ENCODE measurements at places on chromosomes 2 and 18.
A peak's percentile ranks its signal among the peaks of the same experiment; 100 is the strongest.

GRCh38 chr18:31079973-31080372, 22.2 kb downstream of the DSC2 start:
- DNase-seq: no peak
- no peak overlapping the region for H3K27ac ChIP-seq
- no peaks in the 10 kb centered on the region for H3K27me3 ChIP-seq

GRCh38 chr2:109351164-109351756, 222.3 kb downstream of the SH3RF3 start:
- no peak overlapping the region for H3K27ac ChIP-seq
- no peak for DNase-seq
- H3K4me1 ChIP-seq: peaks cover 42% of the 10 kb centered on the region
- no peak overlapping the region for H3K4me3 ChIP-seq
- no peaks in the 10 kb centered on the region for H3K36me3 ChIP-seq

DNA sequence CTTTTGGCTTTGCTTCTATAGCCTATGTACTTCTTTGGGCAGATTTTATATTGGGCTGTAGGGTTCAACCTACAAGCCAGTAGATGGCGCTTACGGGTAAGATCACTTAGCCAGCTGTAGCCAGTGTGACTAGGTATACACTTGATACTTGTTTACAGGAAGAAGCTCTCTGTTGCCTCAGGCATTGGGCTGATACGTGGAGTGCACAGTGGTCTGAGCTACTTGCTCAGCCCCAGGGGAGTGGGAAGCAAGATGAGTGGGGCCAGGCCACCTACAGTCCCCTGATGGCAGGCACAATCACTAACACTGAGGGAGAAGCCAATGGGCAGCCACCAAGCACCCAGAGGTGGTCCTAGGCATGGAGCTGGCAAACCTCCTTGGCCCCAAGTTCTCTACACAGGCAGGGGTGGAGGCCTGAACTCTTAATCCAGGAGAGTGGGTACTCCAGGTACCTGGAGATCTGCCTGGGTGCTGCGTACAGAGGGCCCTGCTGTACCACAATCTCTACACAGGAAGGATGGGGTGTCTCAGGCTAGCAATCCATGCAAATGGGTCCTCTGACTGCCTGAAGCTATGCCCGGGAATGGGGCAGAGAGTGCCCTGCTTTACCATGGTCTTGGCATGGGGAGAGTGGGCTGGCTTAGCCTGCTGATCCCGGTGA, 122.2 kb downstream of the NCOA1 start:
- peak overlapping the region; percentile 75 for H3K27ac ChIP-seq
- H3K4me3 ChIP-seq: no peak overlapping the region
- peaks cover 4% of the 10 kb centered on the region for H3K4me1 ChIP-seq
- DNase-seq: peak; percentile 65
- H3K36me3 ChIP-seq: no peaks in the 10 kb centered on the region

DNA sequence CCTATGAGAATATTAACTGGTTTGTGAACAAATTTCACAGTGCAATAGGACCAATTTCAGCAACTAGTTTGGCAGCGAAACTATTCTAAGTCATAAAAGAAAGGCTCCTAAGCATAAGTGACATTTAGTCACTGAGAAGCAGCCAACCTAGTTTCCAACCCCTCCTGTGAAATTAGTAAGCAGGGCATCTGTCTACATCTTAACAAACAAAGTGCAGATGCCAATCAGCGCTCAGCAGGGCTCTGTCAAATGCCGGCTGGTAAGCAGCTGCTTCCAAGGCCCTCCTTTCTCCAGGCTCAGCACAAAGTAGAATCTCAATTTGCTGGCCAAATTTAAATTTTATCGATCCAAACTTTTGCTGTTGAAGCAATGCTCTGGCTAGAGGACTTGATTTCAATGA, 124.7 kb downstream of the ICOS start:
- no peak for DNase-seq
- H3K27ac ChIP-seq: no peak overlapping the region
- no peak overlapping the region for H3K4me3 ChIP-seq
- H3K27me3 ChIP-seq: peaks cover 2% of the 10 kb centered on the region
- no peaks in the 10 kb centered on the region for H3K36me3 ChIP-seq

DNA sequence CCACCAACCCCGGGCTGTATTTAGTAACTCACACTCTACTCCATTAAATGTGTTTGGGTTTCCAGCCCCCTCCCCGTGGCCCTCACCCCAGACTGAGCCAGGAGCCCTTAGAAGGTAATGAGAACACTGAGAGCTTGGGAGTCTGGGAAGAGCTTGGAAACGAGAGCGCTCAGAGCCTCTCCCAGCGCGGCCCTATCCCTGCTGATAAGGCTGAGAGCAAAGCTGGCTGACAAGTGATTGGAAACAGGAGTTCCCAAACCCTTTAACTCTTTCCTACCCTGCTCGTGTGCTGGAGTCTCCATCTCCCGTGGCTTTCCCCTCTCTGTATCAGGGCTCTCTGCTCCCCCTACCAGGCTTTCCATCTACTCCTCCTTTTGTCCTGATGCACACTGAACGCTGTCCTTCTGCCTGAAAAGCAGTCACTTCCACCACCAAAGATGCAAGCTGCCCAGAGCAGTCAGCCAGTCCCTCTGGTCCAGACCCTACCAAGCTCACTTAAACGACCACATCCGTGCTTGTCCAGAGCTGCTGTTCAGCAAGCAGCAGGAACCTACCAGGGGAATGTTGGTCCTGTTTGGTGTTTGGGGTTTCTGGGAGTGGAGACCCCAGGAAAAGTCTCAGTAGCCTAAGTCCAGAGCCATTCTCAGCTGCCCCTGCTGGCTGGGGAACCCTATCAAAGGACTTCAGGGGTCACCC, 100.0 kb upstream of the PKDCC start:
- no peak for DNase-seq
- no peaks in the 10 kb centered on the region for H3K4me1 ChIP-seq
- H3K4me3 ChIP-seq: no peak overlapping the region
- H3K27me3 ChIP-seq: peaks cover 15% of the 10 kb centered on the region

- H3K27me3 ChIP-seq: peaks cover 6% of the 10 kb centered on the region
- peaks cover 14% of the 10 kb centered on the region for H3K36me3 ChIP-seq
- DNase-seq: peak; percentile 53
- H3K27ac ChIP-seq: peak overlapping the region; percentile 91
- peak overlapping the region; percentile 91 for H3K4me3 ChIP-seq
- H3K4me1 ChIP-seq: peaks cover 46% of the 10 kb centered on the region
These were observed 584 bp downstream of the PPP4R1 start for GRCh38 chr18:9613550-9614400.

DNA sequence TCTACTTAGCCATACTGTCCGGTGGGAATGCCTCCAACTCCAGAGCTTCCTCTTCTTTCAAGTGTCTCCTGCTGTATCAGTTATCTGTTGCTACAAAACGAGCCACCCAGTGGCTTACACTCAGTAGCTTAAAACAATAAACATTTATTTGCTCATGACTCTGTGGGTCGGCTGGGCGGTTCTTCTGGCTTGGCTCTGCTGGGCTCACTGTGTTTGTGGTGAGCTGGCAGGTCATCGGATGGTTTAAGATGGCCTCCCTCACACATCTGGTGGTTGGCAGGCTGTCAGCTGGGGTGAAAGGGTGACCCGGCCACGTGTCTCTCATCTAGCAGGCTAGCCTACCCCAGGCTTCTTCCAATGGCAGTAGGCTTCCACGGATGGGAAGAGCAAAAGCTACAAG, 122.4 kb upstream of the SLC1A4 start:
- H3K36me3 ChIP-seq: no peaks in the 10 kb centered on the region
- no peak overlapping the region for H3K27ac ChIP-seq
- no peak overlapping the region for H3K4me3 ChIP-seq
- peaks cover 2% of the 10 kb centered on the region for H3K27me3 ChIP-seq
- no peak for DNase-seq

DNA sequence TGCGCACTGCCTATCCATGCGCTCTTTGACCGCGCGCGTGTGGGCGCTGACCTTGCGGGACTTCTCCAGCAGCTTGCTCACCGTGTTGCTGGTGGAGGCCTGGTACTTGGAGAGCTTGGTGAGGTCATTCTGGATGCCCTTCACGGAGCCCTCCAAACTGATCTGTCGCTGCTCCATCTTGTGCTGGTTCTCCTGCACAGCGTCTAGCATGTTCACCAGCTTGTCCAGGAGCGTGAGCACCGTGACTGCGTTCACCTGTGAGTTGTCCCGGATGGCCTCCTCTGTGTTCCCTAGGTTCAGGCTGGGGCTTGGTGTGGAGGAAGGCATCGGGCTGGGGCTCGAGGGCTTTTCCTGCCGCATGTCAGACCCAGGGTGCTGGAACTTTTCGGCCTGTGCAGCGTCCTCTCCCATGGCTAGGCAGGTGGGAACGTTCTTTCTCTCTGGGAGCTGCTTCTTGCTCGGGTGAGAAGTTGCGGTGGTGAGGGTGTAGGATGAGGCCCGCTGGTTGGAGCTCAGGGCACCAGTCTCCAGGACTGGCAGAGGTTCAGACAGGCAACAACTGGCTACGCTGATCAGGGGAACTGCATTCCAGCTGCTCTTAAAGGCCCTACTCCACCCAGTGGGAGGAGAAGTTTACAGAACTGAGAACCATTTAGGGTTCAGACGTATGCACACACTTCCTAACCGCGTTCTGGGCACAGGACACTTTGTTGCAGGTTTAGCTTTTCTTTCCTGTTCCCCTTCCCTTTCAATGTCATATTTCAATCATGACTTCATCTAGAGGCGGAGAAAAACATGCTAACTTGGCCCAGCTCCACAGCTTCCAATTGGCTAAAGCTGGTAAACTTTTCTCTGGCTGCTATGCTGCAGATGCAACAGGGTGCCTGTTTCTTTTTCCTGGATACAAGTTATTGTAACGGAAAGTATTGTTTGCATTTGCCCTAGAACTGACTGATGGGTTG, at the start of gene CAVIN2:
TSS of gene CAVIN2 (minus strand) at position 574 of the 962 bp plus-strand sequence. CDS start at position 411, 163 bp downstream.
- H3K27ac ChIP-seq: no peak within 1 kb of the TSS
- no peaks in the 10 kb centered on the region for H3K4me1 ChIP-seq
- no peak for DNase-seq
- H3K27me3 ChIP-seq: peaks cover 42% of the 10 kb centered on the region
- no peak within 1 kb of the TSS for H3K4me3 ChIP-seq

DNA sequence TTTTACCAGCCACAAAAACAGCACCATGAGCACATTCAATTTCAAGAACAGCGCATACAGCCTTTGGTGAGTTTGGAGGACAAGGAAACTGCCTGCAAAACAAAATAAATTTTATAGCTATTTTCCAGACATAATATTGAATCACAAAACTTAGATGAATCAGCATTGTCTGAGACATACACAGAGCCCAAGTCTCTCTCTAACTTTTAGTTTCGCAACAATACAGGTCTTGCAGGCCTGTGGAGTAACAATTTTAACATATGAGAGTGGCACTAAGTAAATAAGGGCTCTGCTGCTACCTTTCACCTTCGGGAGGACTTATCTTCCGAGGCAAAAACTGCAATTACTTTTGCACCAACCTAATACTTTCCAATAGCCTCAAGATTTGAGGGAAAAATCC, 56.1 kb upstream of the PEX13 start:
- H3K27me3 ChIP-seq: no peaks in the 10 kb centered on the region
- peaks cover 29% of the 10 kb centered on the region for H3K4me1 ChIP-seq
- no peak overlapping the region for H3K27ac ChIP-seq
- DNase-seq: no peak

- DNase-seq: no peak
- peaks cover 2% of the 10 kb centered on the region for H3K27me3 ChIP-seq
- no peak overlapping the region for H3K4me3 ChIP-seq
- no peaks in the 10 kb centered on the region for H3K36me3 ChIP-seq
- H3K27ac ChIP-seq: no peak overlapping the region
These were observed 12.0 kb upstream of the TACR1 start for GRCh38 chr2:75211266-75211770.

- H3K27ac ChIP-seq: no peak overlapping the region
- H3K27me3 ChIP-seq: peaks cover 3% of the 10 kb centered on the region
- no peak overlapping the region for H3K4me3 ChIP-seq
- H3K4me1 ChIP-seq: no peaks in the 10 kb centered on the region
- no peaks in the 10 kb centered on the region for H3K36me3 ChIP-seq
- DNase-seq: no peak
These were observed 132.0 kb upstream of the UBE2E3 start for GRCh38 chr2:180848393-180848792.

GRCh38 chr2:45554073-45554741, 56.9 kb downstream of the SRBD1 start:
- no peak for DNase-seq
- no peaks in the 10 kb centered on the region for H3K27me3 ChIP-seq
- H3K27ac ChIP-seq: no peak overlapping the region
- peaks cover 12% of the 10 kb centered on the region for H3K4me1 ChIP-seq
